ENCODE measurements at places on chromosomes 11 and 22.

DNA sequence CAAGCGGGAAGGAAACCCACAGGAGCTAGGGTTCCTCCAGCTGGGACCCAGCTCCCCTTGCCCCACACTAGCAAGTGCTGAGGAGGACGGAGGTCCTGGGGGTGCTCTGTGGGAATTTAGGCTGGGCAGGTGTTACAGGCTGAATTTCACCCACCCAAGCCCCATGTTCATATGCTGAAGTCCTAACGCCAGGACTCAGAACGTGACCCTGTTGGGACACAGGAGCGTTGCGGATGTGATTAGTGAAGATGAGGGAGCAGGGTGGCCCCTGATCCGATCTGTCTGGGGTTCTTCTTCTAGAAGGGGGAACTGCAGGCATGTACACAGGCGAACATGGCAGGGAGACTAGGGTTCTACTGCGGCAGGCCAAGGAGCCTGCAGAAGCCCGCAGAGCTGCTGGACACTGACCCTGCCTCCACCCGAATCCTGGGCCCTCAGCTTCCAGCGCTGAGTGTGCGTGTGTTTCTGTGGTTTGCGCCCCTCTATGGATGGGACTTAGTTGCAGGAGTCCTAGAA lies 103.4 kb upstream of the FGF3 start:
- DNase-seq: no peak

- DNase-seq: no peak
These were observed 70.0 kb upstream of the NTM start for GRCh38 chr11:131300439-131300717.

DNA sequence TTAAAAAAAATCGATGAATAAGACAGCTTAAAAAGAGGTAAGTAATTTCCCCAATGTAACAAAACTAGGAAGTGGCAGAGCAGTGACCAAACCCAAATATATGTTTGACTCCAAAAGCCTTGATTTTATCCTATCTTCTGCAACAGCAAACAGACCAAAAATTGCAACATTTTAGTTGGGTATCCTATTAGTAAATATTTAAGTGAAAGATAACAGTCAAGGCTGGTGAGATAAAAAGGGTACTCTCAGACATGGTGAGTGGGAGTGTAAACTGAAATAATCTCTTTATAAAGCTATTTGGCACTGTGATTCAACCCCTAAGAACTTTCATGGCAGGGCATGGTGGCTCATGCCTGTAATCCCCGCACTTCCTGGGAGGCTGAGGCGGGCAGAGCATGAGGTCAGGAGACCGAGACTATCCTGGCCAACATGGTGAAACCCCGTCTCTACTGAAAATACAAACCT lies 1.9 kb upstream of the RDX start:
- no peak for DNase-seq

GRCh38 chr11:44627165-44627789 lies 61.8 kb downstream of the CD82 start:
- no peak for DNase-seq

DNA sequence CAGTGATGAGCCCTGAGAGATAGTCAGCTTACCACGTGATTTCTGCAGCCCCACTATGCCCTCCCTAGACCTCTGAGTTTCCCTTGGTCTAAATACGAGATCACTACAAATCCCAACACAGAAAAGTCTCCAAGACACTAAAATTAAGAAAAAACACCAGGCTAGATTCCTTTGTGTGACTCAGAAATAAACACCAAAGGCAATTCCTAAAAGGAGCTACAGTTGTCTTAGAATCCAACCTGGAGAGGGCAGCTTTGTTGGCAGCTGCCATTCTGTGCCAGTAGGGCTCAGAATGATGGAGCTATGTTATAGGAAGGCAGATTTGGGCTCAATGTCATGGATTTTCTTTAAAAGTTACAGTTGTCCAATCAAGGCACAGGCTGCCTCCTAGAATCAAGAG lies 37.1 kb upstream of the HMGXB4 start:
- no peak for DNase-seq

DNA sequence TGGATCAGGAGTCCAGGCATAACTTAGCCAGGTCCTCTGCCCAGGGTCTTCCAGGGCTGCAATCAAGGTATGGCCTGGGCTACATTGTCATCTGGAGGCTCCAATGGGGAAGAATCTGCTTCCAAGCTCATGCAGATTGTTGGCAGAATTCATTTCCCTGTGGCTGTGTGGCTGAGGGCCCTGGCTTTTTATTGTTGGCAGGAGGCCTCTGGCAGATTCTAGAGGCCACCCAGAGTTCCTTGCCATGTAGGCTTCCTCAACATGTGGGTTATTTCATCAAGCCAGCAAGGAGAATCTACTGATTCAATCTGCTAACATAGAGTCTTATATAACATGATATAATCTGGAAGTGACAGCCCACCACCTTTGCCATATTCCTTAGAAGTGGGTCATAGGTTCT lies 16.4 kb upstream of the EP300 start:
- no peak for DNase-seq

- no peak for DNase-seq
These were observed 170.4 kb upstream of the CTSC start for GRCh38 chr11:88507771-88508417.

DNA sequence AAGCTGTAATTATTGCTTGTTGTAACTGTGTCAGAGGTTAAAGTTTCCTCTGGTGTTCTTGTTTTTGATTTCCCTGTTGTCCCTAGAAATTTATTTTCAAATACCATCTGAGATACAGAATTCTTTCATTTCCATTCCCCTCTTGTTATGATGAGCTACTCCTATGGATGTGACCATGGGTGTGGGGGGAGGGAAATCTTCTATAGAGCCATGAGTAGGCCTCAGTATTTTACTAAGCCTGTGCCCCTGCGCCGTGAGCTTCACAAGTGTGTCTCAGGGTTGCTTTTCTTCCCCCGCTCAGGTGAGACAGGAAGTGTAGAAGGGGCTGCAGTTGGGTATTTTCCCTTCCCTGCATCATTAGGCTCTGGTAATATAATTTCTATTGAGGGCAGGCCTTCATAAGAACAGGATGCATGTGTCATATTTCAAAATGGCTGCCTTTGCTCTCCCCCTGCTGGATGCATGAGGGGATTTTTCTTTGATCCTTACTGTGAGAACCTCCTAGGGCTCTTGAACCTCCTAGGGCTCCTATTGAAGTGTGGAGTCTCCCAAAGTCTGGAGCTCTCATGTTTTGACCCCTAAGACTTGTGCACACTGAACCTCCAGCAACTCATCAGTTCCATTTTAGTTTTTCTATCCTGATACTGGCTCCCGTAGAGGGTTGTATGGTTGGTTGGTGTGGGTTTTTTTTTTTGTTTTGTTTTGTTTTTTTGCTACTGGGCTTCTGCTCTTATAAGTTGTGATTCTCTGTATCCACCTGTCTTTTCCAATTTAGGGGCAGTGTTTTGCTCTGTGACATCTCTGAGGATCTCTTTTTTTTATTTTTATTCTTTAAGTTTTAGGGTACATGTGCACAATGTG lies 658.2 kb downstream of the NTM start:
- DNase-seq: peak; percentile 32

DNA sequence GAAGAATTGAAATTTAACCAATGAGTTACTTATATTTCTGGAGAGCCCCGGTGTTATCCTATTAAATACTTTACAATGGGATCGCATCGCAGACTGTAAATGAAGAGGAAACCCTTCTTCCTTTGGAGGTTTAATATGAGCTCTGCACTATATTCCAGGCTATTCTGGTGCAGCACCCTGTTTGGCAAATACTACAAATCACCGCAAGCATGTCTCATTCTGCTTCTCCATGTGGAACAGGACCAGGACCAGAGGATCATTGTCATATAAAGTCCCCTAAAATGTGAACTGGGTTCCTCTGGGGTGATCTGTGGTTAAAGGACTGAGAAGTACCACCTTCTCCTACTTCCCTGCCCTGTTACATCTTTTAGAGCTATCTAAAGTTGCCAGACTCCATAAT lies 703.7 kb downstream of the DLG2 start:
- DNase-seq: no peak

DNA sequence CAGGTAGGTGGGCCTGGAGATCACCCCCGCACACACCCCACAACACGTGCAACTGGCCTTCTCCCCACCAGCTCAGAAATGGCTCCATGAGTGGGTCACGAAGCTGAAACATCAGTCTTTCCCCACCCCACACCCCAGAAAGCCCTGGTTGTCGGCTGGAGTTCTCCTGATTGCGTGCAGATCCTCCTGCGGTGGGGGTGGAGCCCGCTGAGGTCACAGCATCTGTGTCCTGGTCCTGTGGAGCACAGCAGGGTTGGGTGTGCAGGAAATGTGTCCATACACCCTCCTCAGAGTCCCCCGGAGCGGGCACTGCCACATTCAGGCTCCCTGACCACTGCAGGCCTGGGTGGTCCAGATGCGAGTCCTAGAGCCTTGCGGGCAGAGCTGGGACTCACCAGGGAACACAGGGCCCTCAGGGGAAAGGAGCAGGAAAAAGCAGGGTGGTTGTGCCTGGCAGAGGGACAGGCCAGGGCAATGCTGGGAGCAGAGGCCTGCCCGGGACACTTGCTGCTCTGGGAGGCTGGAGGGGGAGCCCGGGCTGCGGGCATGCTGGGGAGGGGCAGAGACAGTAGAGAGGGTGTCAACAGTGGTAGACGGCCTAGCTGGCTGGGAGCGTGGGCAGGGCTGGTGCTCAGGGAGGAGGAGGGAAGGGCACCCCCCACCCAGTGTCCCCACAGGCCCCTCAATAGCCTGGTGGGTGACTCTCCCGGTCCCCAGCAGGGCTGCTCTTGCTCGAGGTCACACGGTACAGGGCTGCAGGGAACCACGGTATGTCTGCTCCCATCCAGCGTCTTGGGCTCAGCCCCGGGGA lies 42.4 kb upstream of the PPARA start:
- DNase-seq: no peak

DNA sequence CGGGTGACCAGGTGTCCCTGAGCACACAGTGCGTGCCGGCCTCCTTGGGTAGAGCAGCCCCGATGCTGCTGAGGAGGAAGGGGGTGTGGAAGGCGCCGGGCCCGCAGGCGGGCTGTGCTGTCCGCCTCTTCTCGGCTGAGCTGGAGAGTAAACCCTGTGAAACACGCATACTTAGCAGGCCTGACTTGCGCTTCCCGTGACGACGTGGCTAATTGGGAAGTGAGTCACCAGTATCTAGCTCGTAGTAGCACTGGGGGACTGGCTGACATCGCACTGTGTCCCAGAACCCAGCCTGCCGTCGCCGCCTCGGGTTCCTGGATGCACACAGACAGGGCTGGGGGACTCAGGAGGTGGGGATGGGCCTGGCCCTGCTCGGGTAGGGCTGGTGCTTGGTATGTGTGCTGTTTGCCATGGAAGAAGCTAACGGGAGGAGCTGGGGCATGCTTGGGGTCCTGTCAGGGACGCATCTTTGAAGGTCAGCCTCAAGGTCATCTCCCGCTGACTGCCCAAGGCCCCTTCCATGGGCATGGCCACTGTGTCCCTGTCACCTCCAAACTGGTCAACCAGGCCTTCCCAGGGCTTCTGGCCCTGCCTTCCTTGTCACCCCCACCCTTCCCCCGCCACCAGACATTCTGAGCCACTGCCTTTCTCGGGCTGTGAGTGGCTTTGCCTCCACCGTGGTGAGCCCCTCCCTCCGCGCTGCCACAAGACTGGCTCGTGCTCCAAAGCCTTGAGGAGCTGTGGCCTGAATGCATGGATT lies 1327.0 kb downstream of the BRD1 start:
- no peak for DNase-seq
